GM03348 (cell line): ENCODE measurements at places on chromosomes 6 and 20.

DNA sequence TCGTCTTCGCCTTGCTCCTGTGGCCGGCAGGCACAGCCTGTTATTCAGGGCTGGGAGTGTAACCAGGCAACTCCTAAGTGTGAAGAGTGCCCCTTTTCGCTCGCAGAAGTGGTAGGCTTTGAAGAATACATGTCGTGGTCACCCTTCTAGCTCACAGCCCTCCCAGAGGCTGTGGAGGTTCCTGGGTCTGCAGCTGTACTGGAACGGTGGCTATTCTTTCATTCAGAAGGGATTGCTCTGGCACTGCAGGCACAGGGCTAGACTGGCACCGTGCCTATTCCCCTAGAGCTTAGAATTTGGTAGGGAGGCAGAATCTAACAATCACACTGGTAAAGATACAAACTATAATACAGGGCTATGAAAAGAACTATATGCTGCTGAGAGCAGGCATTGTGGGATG lies 1.1 kb upstream of the SRSF12 start:
- no peak for DNase-seq

- DNase-seq = no peak
Measured at GRCh38 chr20:40883097-40883496, 145.5 kb upstream of the TOP1 start.

- peak; percentile 75 for DNase-seq
Measured at GRCh38 chr6:147135211-147135681, 69.0 kb upstream of the STXBP5 start.

GRCh38 chr6:109793021-109793420 lies 101.9 kb downstream of the FIG4 start:
- DNase-seq = no peak

- DNase-seq = no peak
Measured at GRCh38 chr6:80592436-80592835, 486.0 kb downstream of the BCKDHB start.

DNA sequence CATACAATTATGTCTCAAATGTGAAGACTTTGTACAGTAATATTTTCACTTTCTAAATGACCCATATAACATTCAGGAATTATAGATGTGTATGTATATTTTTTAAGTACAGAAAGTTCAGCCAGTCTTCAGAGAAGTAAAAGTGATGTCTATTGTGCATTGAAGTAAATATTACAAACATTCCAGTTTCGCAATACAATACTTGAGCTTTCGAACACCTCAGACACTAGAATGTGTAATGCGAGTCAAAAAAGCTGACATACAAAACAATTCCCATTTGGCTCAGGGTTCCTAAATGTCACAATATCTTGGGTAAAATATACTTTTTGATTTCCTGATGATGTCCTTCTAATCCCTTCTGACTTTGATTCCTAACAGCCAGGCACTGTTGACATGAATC lies 101.4 kb downstream of the ZNF217 start:
- DNase-seq = no peak

GRCh38 chr6:16950825-16951495 lies 150.9 kb upstream of the STMND1 start:
- no peak for DNase-seq

DNA sequence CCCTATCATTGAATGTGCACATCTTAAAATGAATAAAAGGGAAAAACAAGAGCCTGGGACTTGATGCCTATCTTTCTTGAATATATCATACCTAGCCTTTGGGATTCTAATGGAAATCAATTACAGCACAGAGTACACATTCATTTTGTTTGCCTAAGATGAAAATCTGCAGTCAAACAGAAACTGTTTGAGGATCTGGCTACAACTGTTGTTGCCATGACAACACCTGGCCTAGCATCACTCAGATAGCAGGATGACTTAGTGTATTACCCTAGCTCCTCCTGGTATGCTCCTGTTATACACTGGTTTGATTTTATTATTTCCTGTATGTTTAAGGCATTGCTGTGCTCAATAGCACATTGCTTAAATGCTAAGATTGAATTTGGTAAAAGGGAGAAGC lies 71.5 kb upstream of the LAMP5 start:
- DNase-seq = no peak

GRCh38 chr6:121520337-121521163 lies 85.1 kb downstream of the GJA1 start:
- no peak for DNase-seq

GRCh38 chr6:3306848-3307247 lies 48.1 kb downstream of the PSMG4 start:
- DNase-seq = no peak

DNA sequence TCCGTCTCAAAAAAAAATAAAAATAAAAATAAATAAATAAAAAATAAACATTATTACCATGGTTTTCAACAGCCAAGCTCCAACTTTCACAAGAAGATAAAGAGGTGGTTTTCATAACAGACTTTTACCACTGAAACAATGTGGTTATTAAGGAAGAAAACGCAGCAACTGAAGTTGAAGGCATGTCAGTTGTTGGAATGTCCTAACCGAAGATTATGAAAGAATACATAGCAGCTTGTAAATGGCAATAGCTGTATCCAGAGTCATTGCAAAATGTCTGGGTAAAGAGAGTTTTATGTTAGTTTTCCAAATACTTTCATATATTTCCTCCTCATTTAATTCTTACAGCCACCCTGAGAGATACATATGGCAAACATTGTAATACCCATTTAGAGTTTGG lies 161.6 kb upstream of the MARCKS start:
- peak; percentile 44 for DNase-seq

GRCh38 chr6:165668951-165669350 lies 5.9 kb upstream of the PDE10A start:
- DNase-seq = no peak

DNA sequence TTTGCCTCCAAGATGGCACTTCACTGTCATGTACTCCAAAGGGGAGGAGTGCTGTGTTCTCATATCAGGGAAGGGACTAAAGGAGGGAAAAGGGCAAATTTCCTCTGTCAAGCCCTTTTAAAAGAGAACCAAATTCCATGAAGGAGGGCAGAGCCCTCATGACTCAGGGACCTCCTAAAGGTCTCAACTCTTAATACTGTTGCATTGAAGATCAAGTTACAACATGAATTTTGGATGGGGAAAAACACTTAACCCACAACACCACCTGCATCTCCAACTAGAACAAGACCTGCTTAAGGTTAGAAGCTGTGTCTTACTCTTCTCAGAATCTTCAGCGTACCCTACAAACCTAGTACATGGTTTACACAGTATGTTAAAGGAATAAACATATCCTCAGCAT lies 23.7 kb upstream of the FBXO30 start:
- no peak for DNase-seq

DNA sequence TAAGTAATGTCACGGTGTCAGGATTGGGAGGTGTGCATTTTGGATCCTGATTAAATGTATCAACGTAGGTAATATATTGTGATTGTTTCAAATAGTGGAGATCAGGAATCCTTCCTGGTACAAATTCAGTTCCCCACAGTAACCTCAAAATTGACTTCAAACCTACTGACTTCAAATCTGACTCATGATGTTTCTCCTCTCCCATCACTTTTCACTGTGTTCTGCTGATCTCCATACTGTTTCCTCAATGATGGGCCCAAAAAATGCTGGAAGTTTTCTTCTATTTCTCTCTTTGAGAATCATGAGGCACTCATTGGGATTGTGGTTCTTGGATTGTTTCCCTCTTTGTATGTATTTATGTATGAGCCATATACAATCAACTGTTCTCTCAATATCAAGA lies 35.9 kb downstream of the LAMA2 start:
- no peak for DNase-seq

DNA sequence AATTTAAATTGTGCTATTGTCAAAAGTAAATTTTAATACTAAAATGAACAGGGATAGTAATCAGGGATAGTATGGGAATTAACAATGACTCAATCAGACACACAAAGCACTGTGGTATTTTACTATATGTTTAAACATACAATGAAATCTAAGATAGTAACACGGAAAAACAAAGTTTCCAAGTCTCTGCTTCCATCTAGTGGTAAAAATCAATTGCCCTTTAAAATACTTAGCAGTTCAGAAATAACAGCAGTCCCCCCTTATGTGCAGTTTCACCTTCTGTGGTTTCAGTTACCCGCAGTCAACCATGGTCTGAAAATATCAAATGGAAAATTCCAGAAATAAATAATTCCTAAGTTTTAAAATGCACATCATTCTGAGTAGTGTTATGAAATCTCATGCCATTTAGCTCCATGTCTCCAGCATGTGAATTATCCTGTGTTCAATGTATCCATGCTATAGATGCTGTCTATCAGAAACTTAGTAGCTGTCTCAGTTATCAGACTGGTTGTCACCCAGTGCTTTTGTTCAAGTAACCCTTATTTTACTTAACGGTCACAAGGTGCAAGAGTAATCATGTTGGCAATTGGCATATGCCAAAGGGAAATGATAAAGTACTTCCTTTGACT lies 58.5 kb downstream of the AHI1 start:
- no peak for DNase-seq

GRCh38 chr6:41159415-41160082 lies 3.4 kb downstream of the TREM2 start:
- DNase-seq = no peak

DNA sequence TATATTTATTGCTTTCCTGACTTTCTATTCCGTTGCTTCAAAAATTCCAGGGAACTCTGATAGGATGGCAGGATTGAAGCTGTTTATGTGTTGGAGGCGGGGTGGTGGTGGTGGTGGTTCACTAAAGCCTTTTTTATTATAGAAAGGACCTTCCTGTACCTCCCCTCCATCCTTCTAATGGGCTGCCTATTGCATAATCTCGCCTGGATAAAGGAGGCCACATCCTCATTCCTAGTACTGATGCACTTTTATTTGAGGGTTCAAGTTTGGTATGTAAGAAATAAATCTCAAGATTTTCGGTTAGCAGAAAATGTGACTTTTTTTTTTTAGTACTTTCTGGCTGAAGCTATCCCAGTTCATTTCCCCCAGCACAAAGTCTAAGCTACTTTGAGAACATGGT lies 18.7 kb upstream of the CTAGE9 start:
- DNase-seq = peak; percentile 31

- DNase-seq = no peak
Measured at GRCh38 chr6:158476389-158476788, 83.5 kb upstream of the TMEM181 start.

GRCh38 chr6:2192976-2193375 lies 52.4 kb downstream of the GMDS start:
- no peak for DNase-seq

DNA sequence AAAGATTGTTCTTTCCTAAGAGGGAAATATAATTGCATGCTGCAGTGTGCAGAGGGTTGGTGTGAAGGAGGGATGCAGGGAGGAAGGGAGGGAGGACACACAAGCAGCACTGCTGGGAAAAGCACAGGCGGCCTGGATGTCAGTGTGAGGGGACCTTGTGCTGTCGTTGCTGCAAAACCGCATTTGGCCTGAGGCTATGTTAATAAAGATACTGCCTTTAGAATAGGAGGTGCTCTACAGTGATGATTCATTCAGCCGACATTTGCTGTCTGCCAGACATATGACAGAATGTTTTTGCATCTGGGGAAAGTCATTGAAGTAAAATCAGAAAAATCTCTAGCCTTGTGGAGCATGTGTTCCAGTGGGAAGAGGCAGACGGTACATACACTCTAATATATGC lies 50.5 kb upstream of the TRIM26 start:
- DNase-seq = peak; percentile 51

- peak; percentile 83 for DNase-seq
Measured at GRCh38 chr6:11277275-11278206, 45.1 kb upstream of the NEDD9 start.

GRCh38 chr6:25900843-25901242 lies 26.8 kb upstream of the SLC17A3 start:
- DNase-seq = no peak

- DNase-seq = no peak
Measured at GRCh38 chr6:48630511-48630910, 519.5 kb upstream of the PTCHD4 start.

- no peak for DNase-seq
Measured at GRCh38 chr6:130026859-130027258, 8.5 kb downstream of the L3MBTL3 start.

GRCh38 chr6:31249184-31249583 lies 22.7 kb downstream of the HLA-C start:
- DNase-seq = no peak

DNA sequence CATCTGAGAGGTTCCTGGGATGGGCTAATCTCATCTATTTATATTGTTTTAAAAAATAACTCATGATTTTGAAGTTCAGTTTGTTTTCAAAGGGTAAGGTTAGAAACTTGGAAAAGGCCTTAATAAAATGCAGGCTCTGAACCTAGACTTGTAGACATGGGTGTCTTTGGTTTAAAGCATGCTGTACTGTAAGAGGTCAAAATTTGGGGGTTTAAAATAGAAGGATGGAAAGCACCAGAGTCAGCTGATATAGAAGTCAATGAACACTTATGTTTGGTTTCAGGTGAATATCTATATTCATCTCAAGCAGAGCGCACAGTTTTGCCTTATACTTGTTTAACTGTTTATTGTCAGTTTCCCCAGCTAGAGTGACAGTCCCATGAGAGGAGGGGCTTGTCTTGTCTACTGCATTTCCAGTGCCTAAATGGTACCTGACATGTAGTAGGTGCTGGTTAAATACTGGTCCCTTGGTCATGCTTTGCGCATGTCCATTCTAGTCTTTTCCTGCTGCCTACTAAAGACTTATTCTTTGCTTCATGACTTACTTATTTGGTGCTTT lies 112.3 kb upstream of the DTNBP1 start:
- no peak for DNase-seq

DNA sequence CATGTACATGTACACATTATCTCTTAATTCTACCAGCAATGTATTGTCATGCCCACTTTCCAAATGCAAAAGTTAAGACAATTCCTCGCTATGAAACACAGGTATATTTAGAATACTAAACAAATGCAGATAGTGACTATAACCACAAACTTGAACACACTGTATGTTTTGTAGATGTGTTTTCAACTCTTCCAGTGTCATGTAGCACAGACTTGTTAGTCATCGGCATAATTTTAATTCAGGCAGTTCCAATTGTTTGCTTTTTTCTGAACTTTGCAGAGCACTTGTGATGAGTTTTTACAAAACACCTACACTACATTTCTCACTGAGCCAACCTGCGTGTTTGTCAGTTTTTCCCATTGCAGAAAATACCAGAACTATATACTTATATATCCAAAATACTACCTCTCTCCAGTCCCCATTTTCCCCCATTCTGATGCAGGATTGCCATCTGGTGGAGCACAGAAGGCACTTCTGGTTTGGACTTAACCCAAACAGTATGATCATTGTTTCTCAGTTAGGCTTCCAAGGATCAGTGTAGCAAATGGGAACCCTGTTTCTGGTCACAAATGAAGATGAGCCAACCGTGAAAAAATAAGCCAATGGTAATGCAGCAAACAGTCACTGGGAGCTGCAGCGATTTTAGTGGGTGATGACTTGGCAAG lies 143.4 kb downstream of the ADGRB3 start:
- peak; percentile 16 for DNase-seq
